Lower lobe of right lung (tissue), 2 donors: ENCODE measurements at places on chromosomes 6 and 20. TPM values are rescaled to one million over a fixed set of nuclear protein-coding genes. Genes with fewer than 3 reads are reported as not detected.

Gene GMPR
- total RNA-seq = 22.5 TPM

Gene SNAP25
- total RNA-seq = 0.65 TPM

Gene GFOD1
- total RNA-seq = 20.2 TPM

Gene RSPH9
- total RNA-seq = 2.6 TPM

Gene GGT7
- total RNA-seq = 24.0 TPM

Gene PTCHD4
- total RNA-seq = 2.3 TPM

Gene SNAI1
- total RNA-seq = 1.9 TPM

Gene GGTLC1
- total RNA-seq = 57.2 TPM

Gene FOXS1
- 1.1 TPM for total RNA-seq

Gene TRIM10
- not detected for total RNA-seq

Gene CLDN20
- total RNA-seq = not detected

Gene HLA-F
- total RNA-seq = 176 TPM

Gene COL10A1
- 0.24 TPM for total RNA-seq

DNA sequence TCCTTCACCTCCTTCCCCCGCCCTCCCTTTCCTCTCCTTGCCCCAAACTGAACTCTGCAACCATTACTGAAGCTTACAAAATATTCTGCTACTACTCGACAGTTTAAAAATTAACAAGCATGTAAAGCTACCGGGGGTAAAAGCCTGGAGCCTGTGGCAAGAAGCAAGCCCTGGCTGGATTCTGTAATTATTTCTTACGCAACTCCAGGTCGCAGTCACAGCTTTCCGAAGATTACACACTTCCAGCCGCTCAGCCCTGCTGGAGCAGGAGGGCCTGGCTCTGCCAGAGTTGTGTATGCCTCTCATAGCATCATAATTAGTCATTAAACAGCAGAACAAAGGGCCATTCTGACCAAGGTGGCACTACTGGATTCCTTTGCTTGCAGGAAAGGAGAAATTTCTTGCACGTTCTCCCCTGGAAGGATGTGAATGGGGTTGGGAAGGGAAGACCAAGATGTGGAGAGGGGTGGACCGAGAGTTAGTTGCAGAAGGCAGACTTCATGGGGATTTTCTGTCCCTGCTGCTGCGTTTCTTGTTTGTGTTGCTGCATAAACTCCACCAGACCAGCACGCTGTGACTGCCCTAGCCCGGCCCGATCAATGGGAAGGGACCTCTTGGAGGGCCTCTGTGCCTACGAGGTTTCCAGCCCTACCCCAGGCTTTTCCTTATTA lies 23.6 kb downstream of the FOXQ1 start:
- no peak overlapping the region for H3K4me3 ChIP-seq
- H3K27me3 ChIP-seq = peaks cover 3% of the 10 kb centered on the region
- no peaks in the 10 kb centered on the region for H3K36me3 ChIP-seq
- peaks cover 24% of the 10 kb centered on the region for H3K4me1 ChIP-seq
- H3K27ac ChIP-seq = peak overlapping the region; percentile 61

DNA sequence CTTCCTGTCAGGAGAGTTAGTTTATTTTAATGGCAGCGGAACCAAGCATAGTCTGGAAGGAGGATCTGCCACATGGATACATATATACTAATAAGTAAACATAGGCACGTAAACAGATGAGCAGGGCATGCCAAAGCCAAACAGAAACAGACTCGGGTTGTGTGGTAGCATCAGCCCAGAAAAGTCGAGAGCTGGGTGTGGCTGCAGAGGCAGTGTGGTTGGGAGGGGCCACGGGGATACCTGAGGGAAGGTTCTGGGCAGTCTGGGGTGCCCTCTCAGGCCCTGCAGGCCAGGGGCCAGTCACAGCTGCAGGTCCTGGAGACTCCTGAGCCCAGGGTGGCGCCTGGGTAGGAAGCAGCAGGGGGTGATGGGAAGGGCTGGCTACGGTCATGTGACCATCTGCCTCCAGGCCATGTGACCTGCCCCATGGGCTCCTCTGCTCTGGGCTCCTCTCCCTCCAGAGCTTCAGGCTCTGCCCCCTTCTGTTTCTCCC lies 42.8 kb upstream of the MRPS10 start:
- no peak overlapping the region for H3K4me3 ChIP-seq
- DNase-seq = no peak
- peak overlapping the region; percentile 56 for H3K27ac ChIP-seq
- peaks cover 8% of the 10 kb centered on the region for H3K36me3 ChIP-seq

- peaks cover 68% of the 10 kb centered on the region for H3K36me3 ChIP-seq
- no peak overlapping the region for H3K4me3 ChIP-seq
- no peak for DNase-seq
- H3K4me1 ChIP-seq = no peaks in the 10 kb centered on the region
- H3K27me3 ChIP-seq = no peaks in the 10 kb centered on the region
- H3K27ac ChIP-seq = no peak overlapping the region
Measured at GRCh38 chr20:4873396-4873795, 127.9 kb downstream of the SLC23A2 start.

GRCh38 chr6:163866192-163866591 lies 451.7 kb downstream of the QKI start:
- peaks cover 1% of the 10 kb centered on the region for H3K4me1 ChIP-seq
- DNase-seq = no peak
- H3K4me3 ChIP-seq = no peak overlapping the region

GRCh38 chr6:18328070-18328469 lies 59.1 kb upstream of the RNF144B start:
- peaks cover 20% of the 10 kb centered on the region for H3K4me1 ChIP-seq
- H3K27me3 ChIP-seq = no peaks in the 10 kb centered on the region
- no peaks in the 10 kb centered on the region for H3K36me3 ChIP-seq
- peak overlapping the region; percentile 67 for H3K27ac ChIP-seq

GRCh38 chr6:158233214-158233795 lies 65.2 kb downstream of the GTF2H5 start:
- DNase-seq = no peak
- H3K27me3 ChIP-seq = no peaks in the 10 kb centered on the region
- peak overlapping the region; percentile 82 for H3K4me3 ChIP-seq
- peaks cover 23% of the 10 kb centered on the region for H3K4me1 ChIP-seq
- H3K36me3 ChIP-seq = no peaks in the 10 kb centered on the region

DNA sequence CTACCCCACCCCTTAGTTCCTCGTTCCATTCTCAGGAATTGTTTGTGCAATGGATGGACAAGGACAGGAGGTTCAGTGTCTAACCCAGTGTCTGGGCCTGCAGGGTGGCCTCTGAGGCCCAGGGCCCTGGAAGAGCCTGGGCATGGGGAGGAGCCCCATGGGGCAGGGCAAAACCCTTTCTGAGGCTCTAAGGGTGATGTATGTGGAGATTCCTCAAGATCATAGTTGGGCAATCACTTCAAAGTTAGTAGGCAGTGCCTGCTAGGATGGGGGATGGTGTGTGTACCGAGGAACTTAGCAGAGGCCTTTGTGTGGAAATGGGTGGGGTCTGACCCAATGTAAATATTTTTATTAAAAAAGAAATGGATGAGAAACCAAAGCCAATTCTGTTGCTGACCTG lies 6.7 kb upstream of the C2 start:
- H3K4me3 ChIP-seq = no peak overlapping the region
- no peak for DNase-seq
- H3K36me3 ChIP-seq = no peaks in the 10 kb centered on the region
- no peaks in the 10 kb centered on the region for H3K27me3 ChIP-seq

DNA sequence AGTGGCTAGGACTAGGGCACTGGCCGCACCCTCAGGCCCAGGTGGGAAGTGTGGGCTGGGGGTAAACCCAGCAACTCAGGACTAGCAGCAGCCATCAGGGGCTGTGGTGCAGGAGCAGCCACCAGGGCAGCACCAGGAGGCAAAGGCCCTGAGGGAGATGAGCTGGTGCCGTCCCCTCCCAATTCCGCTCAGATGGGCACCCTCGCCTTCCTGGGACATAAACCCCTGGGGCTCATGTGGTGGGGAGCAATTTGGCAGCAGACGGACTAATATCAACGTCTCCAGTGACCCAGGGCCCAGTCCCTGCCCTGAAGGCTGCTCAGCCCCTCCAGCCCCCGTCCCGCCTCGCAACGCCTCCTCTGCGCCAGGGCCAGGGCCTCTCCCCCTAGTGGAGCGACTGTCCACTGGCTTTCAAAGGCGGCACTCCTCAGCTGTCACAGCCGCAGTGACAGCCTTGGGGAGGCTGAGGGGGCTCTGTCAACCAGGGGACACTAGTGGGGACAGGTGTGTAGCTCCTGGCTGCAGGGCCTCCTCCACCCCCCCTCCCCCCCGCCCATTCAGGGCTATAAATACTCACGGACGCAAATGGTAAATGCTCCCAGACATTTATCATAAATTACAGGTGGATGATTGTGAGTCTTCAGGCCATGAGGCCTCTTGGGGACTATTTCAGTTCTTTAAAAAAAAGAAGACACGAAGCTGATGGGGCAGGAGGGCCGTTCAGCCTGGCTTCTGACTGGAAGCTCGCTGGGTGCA lies 349.9 kb downstream of the ZFAND3 start:
- H3K27me3 ChIP-seq = no peaks in the 10 kb centered on the region
- no peak overlapping the region for H3K4me3 ChIP-seq
- H3K27ac ChIP-seq = no peak overlapping the region
- no peaks in the 10 kb centered on the region for H3K4me1 ChIP-seq

GRCh38 chr20:51503376-51503775 lies 39.1 kb downstream of the NFATC2 start:
- H3K27me3 ChIP-seq = no peaks in the 10 kb centered on the region
- H3K36me3 ChIP-seq = no peaks in the 10 kb centered on the region
- peaks cover 3% of the 10 kb centered on the region for H3K4me1 ChIP-seq
- DNase-seq = no peak
- no peak overlapping the region for H3K27ac ChIP-seq

DNA sequence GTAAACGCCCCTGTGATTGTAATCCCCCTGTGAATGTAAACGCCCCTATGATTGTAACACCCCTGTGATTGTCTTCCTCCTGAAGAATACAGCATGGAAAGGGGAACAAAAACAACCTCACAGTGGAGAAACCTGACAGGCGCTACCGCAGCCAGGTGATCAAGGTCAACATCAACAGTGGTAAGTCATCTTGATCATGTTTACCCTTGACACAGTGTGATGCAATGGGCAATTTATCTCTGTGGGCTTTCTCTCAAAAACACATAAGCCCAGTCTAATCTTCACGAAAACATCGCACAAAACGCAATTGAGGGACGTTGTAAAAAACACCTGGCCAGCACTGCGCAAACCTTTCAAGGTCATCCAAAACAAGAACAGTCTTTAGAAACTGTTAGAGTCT lies 277.2 kb downstream of the PRKN start:
- H3K4me1 ChIP-seq = no peaks in the 10 kb centered on the region
- no peak for DNase-seq

- H3K27me3 ChIP-seq = no peaks in the 10 kb centered on the region
- H3K36me3 ChIP-seq = no peaks in the 10 kb centered on the region
- no peak overlapping the region for H3K27ac ChIP-seq
- H3K4me3 ChIP-seq = no peak overlapping the region
Measured at GRCh38 chr6:1123386-1124375, 188.2 kb upstream of the FOXQ1 start.

- H3K4me3 ChIP-seq = peak overlapping the region; percentile 65
- H3K27me3 ChIP-seq = peaks cover 16% of the 10 kb centered on the region
- H3K36me3 ChIP-seq = no peaks in the 10 kb centered on the region
- no peak for DNase-seq
Measured at GRCh38 chr6:31308845-31309175, 36.9 kb upstream of the HLA-C start.

DNA sequence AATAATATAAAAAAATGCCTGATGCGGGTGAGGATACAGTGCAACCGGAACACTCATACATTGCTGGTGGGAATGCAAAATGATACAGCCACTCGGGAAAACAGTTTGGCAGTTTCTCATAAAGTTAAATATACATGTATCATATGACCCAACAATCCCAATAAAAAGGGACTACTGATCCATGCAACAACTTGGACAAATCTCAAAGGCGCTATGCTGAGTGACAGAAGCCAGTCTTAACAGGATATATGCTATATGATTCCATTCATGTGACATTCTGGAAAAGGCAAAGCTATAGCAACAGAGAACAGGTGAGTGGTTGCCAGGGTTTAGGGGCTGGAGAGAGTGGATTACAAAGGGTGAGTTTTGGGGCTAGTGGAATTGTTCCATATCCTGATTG lies 170.2 kb upstream of the MLN start:
- H3K36me3 ChIP-seq = no peaks in the 10 kb centered on the region
- H3K4me1 ChIP-seq = no peaks in the 10 kb centered on the region
- no peak overlapping the region for H3K4me3 ChIP-seq
- no peak for DNase-seq
- no peak overlapping the region for H3K27ac ChIP-seq
- H3K27me3 ChIP-seq = peaks cover 33% of the 10 kb centered on the region

DNA sequence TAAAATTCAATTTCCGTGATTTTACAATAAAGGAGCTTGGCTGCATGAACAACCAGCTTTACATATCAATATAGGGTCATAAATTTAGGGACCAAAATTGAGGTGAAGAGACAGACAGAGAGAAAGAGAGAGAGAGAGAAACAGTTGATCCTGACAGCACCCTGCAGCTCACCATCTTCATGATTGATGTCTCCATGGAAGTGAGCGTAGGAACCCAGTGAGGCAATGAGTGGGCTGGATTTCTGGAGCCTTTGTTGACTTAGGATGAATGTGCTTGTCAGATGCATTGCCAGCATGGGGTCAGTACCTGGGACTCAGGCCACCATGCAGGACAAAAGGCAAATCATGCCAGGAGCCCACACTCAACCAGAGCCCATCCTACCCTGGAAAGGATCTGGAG lies 165.1 kb upstream of the SYNDIG1 start:
- H3K4me3 ChIP-seq = no peak overlapping the region
- H3K27ac ChIP-seq = no peak overlapping the region
- DNase-seq = no peak

- no peaks in the 10 kb centered on the region for H3K36me3 ChIP-seq
- H3K27me3 ChIP-seq = no peaks in the 10 kb centered on the region
- H3K27ac ChIP-seq = no peak overlapping the region
- no peaks in the 10 kb centered on the region for H3K4me1 ChIP-seq
- no peak for DNase-seq
Measured at GRCh38 chr6:91098006-91098405, 511.1 kb upstream of the MAP3K7 start.

GRCh38 chr20:43857932-43858331 lies 56.7 kb upstream of the TOX2 start:
- H3K36me3 ChIP-seq = no peaks in the 10 kb centered on the region
- H3K4me1 ChIP-seq = no peaks in the 10 kb centered on the region
- DNase-seq = no peak
- no peak overlapping the region for H3K27ac ChIP-seq
- H3K4me3 ChIP-seq = no peak overlapping the region

DNA sequence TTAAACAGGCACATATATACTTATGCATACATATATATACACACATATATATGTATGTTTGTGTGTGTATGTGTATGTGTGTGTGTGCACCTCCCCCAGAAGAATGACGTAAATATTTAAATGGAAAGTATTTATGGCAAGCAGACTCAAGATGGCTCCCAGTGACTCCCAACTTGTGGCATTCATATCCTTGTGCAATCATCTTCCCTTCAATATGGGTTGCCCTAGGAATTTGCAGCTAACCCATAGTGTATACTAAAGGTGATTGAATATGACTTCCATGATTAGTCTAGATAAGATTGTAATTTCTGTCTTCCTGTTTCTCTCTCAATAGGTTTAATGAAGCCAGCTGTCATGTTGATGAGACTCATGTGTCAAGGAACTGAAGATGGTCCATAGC lies 127.6 kb downstream of the TRDN start:
- H3K4me3 ChIP-seq = no peak overlapping the region
- no peak overlapping the region for H3K27ac ChIP-seq
- no peaks in the 10 kb centered on the region for H3K27me3 ChIP-seq
- no peaks in the 10 kb centered on the region for H3K4me1 ChIP-seq
- no peaks in the 10 kb centered on the region for H3K36me3 ChIP-seq

- H3K4me3 ChIP-seq = no peak overlapping the region
- no peaks in the 10 kb centered on the region for H3K4me1 ChIP-seq
- no peak overlapping the region for H3K27ac ChIP-seq
- H3K36me3 ChIP-seq = no peaks in the 10 kb centered on the region
- no peaks in the 10 kb centered on the region for H3K27me3 ChIP-seq
Measured at GRCh38 chr6:109104512-109104911, 9.2 kb downstream of the CEP57L1 start.
